ENCODE measurements at places on chromosomes 11 and 22. TPM values are rescaled to one million over a fixed set of nuclear protein-coding genes. Genes with fewer than 3 reads are reported as not detected.

The SLC5A4 gene
- total RNA-seq: not detected

The SLC37A2 gene
- 0.30 TPM for total RNA-seq

The NXPE2 gene
- total RNA-seq: not detected

The YPEL4 gene
- 2.8 TPM for total RNA-seq

The VSIG10L2 gene
- total RNA-seq: not detected

The CECR2 gene
- total RNA-seq: under 0.01 TPM

The RHBDD3 gene
- 6.8 TPM for total RNA-seq

The NFAM1 gene
- total RNA-seq: not detected

The IMMP1L gene
- 9.2 TPM for total RNA-seq

The DEFB131B gene
- total RNA-seq: not detected

The C11orf97 gene
- total RNA-seq: not detected

All from smooth muscle cell of the coronary artery (primary cell).